Activated T-cell treated with anti-CD3 and anti-CD28 coated beads, Interleukin-2, amount 50 U/mL, for 48 hours (primary cell): ENCODE measurements at places on chromosomes 2 and 18.

DNA sequence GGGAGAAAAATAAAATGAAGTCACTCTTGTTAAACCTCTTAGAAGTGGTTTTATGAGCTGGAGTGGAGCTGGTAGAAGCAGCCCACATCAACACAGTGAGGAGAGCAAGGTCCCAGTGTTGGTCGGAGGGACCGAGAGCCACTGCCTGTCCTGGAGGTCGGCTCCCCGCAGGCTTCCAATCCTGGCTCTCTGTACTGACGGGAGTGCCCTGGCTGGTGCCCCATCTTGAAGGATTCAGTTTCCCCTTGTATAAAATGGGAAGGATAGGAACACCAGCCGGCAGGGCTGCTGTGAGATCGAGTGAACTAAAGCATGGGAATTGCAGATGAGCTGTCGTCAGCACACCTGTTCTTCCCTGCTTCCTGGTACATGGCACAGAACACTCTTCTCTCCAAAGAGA lies 104.3 kb upstream of the ID2 start:
- DNase-seq = no peak

- peak; percentile 76 for DNase-seq
These were observed 34.2 kb upstream of the EN1 start for GRCh38 chr2:118881490-118882129.

DNA sequence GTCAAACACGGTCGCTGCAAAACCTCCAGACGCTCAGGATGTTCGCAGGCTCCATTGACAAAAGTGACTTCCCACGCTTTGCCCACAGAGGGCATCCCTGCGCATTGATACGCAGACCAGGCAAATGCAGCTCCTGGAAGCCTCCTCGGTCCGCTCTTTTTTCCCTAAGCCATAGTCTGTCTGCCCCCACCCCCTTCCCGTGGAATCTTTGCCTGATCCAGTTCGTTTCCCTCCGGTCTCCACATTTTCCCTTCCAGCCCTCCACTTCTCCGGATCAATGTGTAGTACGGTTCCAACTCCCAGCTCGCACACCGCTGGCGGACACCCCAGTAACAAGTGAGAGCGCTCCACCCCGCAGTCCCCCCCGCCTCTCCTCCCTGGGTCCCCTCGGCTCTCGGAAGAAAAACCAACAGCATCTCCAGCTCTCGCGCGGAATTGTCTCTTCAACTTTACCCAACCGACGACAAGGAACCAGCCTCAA lies at the start of gene DCC:
DCC (plus strand) TSS at position 307 of the 481 bp plus-strand sequence. CDS start 591 bp downstream, outside the sequence.
- no peak for DNase-seq

GRCh38 chr18:50358844-50359243 lies 16.0 kb upstream of the SKA1 start:
- no peak for DNase-seq

DNA sequence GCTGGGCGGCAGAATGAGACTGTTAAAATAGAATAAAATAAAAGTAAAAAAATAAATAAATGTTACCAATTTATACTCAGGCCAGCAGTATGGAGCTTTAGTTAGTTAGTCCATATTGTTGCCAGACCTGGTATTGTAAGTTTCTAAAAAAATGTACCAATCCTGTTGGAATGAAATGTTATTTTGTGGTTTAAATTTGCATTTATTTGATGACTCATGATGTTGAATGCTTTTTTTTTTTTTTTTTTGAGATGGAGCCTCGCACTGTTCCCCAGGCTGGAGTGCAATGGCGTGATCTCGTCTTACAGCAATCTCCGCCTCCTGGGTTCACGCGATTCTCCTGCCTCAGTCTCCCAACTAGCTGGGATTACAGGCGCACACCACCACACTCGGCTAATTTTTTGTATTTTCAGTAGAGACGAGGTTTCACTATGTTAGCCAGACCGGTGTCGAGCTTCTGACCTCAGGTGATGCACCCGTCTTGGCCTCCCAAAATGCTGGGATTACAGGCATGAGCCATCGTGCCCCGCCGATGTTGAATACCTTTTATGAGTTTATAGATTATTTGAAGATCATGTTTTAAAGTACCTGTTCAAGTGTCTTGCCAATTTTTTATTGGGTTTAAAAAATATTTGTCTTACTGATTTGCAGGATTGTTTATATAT lies 5.7 kb upstream of the PTPRN start:
- DNase-seq = no peak

GRCh38 chr2:120995656-120996190 lies 260.1 kb downstream of the GLI2 start:
- no peak for DNase-seq

- no peak for DNase-seq
These were observed 43.6 kb upstream of the PXDN start for GRCh38 chr2:1787755-1788477.

- no peak for DNase-seq
These were observed 1015.1 kb upstream of the PIK3C3 start for GRCh38 chr18:40939656-40940515.

DNA sequence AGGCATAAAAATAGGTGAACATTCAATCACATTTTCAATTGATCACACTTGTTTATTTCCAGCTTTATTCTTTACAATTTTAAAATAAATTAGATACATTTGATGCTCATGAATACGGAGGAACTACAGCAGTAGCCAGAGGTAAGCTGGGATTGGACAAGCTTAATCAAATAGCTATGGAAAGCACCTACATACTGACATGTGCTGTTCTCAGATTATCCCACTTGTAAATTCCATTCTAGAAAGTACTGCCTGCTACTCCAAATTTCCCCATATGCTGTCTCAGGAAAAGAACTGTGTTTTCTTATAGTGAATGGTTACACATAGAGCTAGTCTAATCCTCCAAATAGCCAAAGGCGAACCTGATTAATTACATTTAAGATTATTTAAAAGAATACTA lies 24.2 kb downstream of the PELI1 start:
- DNase-seq = no peak

DNA sequence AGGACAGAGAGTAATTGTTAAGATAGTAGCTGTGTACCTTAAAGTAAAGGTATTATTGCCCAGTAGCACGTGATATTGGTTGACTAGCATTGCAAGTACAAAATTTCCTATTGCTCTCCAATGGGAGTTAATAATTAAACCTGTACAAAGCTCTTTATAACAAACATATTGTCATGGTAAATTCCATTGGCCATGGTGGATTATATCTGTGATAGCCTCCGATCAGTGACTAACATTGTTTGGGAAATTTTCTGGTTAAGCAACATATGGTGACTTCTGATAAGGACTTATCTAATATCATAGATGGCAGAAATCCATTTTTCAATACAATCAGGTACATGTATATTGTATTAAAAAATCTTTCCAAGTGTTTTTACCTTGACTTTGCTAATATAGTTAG lies 360.8 kb downstream of the DCC start:
- no peak for DNase-seq

DNA sequence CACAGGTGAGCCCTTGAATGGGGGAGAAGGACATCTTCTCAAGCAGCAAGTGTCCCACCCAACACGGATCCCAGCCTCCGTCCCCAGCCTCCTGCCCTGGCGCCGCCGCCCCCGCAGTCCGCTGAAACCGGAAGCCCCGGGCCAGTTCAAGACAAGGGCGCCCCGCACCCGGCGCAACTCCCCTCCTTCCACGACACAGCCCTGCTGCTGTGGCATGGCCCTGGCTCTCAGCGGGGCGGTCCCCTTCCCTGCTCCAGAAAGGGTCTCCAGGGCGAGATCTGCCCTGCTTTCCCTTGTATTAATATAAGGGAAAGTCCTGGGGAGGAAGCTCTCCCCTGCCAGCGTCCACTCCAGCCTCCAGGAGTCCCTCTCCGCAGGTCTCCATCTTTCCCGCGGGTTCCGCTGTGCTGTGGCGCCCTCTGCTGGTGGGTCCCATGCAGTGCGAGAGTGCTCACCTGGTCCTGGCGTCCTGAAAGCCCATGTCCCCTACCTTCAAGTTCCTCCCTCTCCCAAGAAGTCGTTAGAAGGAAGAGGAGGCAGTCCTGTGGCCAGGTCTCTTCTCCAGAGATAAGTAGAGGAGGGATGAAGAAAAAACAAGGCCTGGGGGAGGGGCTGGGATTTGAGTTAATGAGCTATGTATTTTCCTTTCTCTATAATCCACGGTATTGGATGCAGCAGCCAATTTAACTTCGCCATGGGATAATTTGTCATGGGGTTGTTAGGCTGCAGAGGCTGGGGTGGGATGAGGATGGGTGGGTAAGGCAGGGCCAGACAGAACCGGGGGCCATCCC lies 176.0 kb downstream of the SMAD2 start:
- peak; percentile 79 for DNase-seq

GRCh38 chr2:207819021-207819797 lies 49.5 kb upstream of the FZD5 start:
- DNase-seq = no peak

DNA sequence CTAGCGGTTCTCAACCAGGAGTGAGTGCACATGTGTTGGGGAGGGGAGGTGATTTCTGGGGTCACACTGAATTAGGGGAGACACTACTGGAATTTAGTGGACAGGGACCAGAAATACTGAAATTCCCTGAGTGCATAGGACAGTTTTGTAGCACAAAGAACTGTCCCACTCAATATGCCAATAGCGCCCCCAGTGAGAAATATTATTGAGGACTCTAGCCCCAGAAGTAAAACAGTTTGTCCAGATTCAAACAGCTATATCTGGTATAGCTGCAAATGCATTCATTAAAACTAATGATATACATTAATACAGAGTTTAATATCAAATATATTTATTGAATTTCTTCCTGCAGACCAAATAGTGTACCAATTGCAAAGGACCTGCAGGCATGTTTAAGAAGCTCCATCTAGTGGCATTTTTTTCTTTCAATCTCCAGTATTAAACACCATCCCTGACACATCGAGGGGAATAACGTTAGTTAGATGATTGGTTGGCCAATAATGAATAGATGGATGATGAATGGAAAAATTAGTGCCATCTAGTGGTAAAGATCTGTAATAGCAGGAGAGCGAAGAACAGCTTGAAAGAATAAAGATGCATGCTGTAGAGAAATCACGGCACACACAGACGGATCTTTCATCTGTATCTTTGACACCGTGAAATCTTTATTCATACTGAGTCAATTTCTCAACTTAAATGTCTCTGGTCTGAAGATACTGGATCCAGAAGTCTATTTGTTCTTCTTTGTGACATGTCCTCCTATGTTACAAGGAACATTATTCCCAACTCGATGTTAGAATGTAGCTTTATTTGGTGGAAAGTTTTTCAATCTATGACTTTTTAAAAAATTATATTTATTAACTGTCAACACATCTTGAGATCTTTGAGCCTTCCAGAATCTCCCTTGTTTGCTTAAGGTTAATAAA lies 62.5 kb downstream of the DHRS9 start:
- DNase-seq = no peak

GRCh38 chr2:54820558-54820957 lies 97.1 kb downstream of the EML6 start:
- DNase-seq = no peak

GRCh38 chr2:238256594-238257104 lies 16.8 kb upstream of the HES6 start:
- DNase-seq = peak; percentile 83

DNA sequence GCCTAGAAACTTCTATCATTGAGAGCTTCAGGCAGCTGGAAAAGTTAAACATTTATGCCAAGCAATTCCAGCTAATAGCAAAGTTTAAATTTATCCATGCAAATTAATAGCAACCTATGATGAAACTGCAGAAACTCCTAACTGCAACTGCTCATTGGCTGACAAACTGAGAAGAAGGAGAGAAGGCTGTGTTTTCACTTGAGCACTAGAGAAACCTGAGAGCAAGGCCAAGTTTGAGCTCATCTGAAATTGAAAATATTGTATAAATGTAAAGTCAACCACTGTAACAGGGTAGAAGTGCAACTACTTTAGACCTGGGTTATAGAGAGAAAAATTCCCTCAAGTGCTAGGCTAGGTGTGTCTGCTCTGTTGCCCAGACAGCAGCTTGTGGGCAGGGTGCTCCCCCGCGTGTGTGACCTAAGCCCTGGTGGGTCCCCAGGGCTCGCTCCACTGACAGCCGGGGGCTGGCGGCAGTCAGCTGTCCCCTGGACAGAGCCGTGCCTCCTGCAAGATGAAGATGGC lies 50.2 kb downstream of the CABYR start:
- DNase-seq = no peak

DNA sequence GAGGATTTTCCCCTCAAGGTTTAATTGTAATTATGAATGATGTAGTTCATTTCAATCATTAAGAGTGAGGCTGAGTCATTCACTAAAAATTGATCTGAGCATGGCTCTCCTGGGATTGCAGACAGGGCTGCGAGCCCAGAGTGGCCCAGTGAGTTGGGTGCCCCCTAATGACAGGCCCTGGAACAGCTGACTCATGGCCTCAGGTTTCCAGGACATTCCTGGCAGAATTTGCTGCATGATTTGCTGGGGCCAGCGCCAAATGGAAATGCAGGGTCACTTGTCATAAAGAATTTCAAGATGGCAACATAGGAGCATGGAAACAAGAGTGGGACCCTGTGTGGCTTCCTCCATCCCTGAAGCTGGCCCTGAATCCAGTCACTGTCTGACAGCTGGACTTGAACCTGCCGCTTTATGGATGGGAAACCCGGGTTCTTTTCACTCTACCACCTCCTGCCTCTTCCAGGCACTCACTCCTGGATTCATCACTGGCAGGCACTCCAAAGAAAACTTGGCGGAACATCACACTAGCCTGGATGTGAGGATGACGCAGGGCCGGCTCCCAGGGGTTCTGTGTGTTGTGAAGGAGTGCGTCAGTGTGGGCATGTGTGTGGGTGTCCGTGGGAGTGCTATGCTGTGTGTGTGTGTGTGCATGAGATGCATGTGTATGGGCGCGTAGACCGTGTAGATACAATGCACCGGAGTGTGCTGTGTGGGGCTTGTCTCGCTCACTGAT lies 15.2 kb downstream of the OTOF start:
- no peak for DNase-seq

DNA sequence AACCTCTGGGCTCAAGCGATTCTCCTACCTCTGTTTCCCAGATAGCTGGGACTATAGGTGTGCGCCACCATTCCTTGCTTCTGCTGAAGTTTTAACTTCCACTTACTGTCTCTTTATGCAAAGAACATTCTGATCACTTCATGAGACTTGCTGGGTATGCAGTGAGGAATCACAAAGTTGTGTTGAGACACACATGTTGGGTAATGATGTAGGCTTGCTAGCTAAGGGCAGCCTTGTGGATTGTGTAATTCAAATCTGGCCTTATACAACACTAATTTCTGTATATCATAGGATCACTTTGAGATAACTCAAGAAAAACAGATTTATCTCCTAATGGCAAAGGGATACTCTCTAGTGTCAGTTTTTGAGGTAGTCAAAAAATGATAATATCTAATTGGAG lies 24.2 kb downstream of the XRCC5 start:
- no peak for DNase-seq

GRCh38 chr2:176280156-176280555 lies 10.9 kb downstream of the MTX2 start:
- DNase-seq = no peak

- no peak for DNase-seq
These were observed 55.9 kb downstream of the PLA2R1 start for GRCh38 chr2:160006475-160006874.

GRCh38 chr2:197426723-197427603 lies 7.9 kb downstream of the SF3B1 start:
- DNase-seq = no peak

DNA sequence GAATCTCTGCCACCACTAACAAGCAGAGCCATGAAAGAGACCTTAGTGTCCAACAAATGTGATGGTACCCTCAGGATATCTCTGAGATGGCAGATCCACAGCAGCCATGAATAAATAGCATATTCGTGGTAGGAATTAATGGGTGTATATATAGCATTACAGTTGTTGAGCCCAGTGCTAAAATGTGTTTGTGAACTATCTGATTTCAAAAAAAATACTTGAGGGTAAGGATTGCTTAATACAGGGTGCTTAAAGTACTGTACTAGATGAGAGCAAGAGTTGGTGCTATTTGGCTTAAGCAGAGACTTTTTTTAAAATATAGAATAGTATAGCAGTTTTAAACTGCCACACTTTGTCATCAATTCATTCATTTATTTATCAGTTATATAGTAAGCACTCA lies 101.5 kb upstream of the GALNT5 start:
- no peak for DNase-seq
